AML-193 (cell line): ENCODE measurements at places on chromosomes 16 and 17.

GRCh38 chr17:57915985-57916757, 39.0 kb downstream of the CUEDC1 start:
- DNase-seq = no peak

DNA sequence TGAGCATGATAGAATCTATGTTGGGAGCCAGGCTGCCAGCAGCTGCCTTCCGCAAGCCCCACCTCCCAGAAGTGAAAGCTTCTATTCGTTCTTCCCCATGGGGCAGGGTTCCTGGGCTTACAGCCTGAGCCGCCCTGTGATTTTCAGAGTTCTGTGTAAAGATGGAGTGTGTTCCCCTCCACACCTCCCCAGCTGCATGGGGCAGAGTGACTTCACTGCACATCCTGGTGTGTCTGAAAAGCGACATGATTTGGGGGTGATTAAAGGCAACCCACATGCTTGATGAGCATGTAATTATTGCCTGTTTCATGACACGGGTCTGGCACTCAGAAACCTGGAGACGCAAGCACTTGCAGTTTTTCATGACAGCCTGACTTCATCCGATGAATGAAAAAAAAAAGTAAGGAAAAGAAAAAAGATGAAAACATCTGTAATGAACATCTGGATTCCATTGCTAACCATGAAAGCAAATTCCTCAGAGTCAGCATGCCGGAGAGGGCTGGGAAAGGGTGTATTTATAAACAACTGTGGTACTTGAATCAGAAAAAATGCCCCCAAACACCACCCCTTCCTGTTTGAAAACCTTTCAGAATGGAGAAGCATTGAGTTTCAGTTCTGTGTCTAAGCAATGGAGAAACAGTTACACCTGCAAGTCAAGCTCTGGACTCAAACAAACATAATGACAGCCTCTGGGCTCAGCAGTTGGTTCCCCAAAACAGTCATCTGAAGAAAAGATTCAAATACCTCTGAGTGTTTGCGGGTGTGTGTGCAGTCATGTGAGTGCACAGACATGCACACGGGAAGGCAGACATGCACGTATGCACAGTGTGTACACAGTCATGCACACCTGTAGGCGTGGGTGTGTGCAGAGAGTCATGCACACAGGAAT, 266.0 kb downstream of the ENGASE start:
- no peak for DNase-seq

DNA sequence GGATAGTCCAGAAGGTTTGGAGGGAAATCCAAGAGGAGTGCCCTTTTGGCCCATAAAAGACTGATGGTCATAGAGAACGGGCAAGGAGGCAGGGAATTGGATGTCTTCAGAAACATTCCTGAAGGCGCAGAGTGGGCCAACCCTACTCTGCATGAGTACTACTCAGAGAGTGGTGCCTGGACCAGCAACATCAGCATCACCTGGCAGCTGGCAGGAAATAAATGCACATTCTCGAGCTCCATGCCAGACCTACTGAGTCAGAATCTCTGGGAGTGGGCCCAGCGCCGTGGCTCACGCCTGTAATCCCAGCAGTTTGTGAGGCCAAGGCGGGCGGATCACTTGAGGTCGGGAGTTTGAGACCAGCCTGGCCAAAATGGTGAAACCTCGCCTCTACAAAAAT, 27.1 kb upstream of the SLC39A11 start:
- DNase-seq = no peak

GRCh38 chr17:29603109-29603674, 10.3 kb downstream of the ANKRD13B start:
- DNase-seq = no peak

DNA sequence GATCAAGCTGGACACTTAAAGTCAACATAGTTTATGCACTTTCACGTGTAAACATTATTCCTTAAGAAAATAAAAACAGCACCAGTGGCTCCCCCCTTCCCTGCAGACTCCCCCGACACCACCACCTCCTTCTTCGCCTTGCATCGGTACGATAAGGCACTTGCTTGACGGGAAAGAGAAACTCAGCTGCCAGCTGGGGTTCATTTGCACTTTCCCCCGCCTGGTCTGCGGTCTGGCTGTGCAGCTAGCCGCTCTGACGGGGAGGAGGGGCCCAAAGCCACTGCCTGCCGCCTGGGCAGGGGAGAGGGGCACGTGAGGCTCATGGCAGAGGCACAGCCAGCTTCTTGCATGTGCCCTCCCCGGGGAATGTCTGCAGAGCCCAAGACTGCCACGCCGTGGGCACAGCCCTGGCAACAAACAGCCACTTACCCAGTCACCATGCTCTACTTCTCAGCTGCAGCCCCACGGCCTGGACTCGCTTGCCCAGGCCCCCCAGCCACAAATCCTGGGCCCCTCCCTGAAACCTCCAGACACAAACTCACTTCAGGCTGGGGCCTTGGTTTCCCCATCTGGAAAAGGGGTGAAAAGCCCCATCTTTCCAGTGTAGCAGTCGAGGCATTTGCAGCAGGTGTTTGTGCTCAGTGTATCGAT, 16.5 kb upstream of the PRM1 start:
- DNase-seq = peak; percentile 82

GRCh38 chr17:36628576-36628975, 27.2 kb downstream of the MRM1 start:
- no peak for DNase-seq

- no peak for DNase-seq
Observed at GRCh38 chr17:32223703-32224102, 41.9 kb upstream of the RHBDL3 start.

- DNase-seq = no peak
Observed at GRCh38 chr16:24731722-24732419, 2.4 kb downstream of the TNRC6A start.

DNA sequence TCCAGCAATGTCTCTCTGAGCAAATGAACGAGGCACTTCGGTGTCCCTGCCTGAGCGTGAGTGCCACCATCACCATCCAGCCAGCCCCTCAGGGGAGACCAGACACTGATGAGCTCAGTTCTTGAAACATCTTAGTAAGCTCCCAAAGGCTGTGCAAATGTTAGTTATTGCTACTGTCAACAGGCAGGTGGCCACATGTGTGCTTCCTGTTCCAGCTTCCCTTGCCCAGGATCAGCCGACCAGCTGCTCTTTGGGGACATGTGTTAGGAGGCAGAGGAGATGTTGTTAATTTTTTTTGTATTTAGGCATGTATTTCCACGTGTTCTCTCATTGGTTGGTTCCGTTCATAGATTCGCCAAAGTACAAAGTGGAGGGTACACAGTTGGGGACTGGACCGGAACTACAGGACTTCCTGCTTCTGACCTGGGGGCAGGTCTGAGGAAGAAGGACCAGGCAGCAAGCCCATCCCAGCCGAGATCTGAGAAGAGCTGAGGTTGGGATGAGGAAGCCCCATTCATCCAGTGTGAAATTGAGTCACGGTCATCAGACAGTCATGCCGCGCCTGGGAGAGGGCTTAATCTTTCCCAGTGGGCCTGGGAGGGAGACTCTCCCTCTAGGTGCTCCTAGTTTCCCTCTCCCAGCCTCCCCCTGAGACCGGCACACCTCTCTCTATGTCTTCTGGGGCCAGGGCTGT, 3.8 kb downstream of the TTYH2 start:
- no peak for DNase-seq

DNA sequence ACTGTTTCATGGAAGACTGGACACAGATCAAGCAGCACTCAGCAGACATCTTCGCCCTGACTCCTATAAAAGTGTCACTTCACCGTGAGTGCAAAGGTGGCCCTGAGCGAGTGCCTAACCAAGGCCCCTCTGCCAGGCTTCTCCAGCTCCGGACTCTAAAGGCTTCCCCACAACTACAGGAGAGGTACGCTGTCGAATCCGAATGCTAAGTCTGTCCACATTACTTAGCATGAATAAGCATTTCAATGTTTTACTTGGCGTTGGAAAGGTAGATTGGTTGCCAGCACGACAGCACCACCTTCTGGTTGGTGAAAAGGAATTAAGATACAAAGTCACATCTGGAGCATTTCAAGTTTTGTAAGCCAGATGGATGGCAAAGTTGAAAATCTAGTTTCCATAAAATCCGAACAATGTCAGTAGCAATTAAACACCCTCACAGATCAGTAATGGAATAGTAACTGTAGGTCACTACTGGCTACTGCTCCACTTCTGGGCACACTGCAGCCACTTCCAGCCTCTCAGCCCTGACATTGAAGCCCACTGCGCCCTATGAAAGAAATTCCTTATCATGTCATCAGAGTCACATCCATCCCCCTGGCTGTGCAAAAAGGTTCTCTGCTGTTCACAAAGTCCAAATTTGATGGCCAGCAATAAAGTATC, 100.9 kb downstream of the PARN start:
- DNase-seq = peak; percentile 62

GRCh38 chr16:83722456-83723183, 85.2 kb upstream of the HSBP1 start:
- no peak for DNase-seq

GRCh38 chr17:53499277-53499676, 323.4 kb upstream of the KIF2B start:
- no peak for DNase-seq
